ENCODE measurements at places on chromosomes 12 and 14.

DNA sequence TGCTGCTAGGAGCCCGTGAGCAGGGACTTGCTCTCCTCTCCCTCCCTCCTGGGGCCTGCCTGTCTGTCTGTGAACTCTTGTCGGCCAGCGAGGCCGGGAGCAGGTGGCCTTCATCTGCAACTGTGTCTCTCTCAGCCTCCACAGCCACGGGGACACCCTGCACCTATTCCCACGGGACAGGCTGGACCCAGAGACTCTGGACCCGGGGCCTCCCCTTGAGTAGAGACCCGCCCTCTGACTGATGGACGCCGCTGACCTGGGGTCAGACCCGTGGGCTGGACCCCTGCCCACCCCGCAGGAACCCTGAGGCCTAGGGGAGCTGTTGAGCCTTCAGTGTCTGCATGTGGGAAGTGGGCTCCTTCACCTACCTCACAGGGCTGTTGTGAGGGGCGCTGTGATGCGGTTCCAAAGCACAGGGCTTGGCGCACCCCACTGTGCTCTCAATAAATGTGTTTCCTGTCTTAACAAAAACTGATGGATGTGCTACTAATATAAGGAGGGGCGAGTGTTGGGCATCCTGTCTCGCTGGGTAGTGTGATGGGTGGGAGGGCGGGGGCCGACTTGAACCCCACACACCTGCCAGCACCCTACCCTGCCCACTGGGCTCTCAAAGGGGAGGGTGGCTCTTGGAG, 34.8 kb downstream of the MEG3 start:
- DNase-seq, result no peak

GRCh38 chr12:58224536-58225105, 283.3 kb downstream of the ATP23 start:
- no peak for DNase-seq

DNA sequence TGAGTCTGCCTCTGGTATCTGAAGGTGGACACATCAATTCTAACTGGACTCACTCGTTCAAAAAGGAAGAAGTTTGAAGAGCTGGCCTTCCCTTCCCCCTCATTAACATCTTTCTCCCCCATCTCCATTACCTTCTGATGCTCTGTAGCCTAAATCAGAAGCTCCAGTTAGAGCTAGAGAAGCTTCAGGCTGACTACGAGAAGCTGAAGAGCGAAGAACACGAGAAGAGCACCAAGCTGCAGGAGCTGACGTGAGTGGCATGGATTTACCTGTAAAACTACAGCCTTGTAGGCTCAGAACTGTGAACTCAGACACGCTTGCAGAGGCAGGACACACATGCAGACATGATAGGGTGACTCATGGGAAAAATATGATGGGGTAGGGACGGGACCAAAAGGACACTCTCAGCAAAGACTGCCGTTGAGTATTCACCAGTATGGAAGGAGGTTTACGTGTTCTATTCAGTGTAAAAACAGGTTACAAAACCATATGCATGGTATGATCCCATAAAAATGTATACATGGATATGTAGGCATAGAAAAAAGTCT, 14.3 kb upstream of the PIP4K2C start:
- DNase-seq, result no peak

DNA sequence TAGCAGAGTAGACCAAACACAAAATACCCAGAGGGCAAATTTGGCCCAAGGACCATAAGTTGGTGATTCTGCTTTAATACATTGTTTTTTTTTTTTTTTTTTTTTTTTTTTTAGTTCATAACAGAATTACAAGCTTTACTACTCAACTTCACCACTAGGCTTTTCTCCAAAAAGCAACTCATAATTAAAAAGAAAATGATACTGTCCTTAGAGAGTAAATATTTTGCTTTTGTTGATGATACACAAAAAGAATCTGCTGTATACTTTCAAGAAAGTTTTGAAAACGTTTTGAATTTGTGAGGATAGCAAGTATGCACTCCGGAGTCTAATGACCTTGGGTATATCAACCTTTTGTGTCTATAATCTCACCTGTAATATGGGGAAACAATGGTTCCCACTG, 68.9 kb upstream of the LMO3 start:
- DNase-seq, result no peak

GRCh38 chr12:83318386-83319098, 631.8 kb downstream of the TMTC2 start:
- DNase-seq, result no peak

DNA sequence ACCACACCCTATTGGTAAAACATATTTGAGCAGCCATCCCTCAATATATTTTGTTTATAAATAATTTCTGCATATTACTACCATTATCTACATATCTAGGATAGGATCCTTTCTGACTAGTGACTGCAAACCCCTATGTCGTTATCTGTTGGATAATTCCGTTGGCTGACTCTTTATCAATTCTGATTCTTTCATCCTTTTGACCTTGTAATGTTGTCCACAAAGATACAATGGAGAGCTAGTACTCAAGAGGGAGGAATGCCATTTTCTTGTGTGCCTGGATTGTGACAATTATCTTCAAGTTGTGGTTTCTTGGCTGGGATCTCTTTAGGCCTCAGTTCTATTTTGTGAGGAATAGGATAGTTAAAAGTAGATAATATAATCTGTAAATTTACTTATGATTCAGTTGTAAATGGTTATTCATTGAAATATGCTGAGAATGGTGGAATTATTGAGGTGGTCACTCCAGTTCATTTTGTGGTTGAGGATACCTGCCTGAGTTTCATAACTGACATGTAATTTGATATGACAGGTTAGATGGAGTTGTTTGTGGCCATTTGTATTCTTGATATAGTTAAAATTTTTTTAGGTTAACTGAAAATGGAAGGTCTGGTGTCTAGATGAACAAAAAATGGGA, 10.1 kb downstream of the CHST11 start:
- no peak for DNase-seq

DNA sequence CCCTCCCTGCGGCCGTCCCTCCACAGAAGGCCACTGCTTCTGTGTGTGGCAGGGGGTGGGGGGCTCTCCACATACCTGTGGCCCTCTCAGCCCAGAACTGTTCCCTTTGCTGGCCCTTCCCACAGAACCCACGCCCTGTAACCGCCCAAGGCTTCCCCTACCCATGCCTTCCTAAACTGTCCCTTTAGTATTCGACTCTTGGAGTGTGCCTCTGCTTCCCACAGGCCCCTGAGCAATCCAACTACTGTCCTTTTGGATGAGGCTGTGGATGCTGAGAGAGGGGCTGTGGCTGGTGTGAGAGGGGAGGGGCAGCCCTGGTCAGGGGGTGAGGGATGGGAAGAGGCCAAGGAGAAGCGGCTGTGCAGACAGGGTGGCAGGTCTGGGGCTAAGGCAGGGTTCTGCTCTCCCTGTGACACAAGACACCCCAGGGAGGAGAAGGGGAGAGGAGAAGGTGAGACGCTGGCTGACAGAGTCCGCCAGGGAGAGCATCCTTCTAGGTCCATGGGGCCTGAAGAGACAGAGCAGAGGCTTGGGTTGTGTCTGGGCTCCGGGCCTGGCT, 46.0 kb downstream of the DLK1 start:
- no peak for DNase-seq

DNA sequence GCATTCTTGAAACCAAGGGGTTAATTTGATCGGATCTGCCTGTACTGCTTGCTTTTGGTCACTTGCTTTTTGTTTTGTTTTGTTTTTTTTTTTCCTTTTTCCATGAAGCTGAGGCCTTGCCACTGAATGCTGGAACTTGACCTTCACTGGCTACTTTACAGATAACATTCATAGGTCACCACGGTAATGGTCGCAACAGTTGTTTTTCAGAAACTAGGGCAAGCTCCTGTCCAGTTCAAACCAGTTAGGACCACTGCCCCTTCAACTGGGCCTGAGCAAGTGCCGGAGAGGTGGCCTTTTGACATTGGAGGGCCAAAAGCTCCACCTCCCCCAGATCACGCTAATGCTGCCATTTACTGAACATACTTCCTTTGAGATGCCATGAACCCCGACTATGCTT, 147.6 kb downstream of the FOXN3 start:
- DNase-seq, result no peak

DNA sequence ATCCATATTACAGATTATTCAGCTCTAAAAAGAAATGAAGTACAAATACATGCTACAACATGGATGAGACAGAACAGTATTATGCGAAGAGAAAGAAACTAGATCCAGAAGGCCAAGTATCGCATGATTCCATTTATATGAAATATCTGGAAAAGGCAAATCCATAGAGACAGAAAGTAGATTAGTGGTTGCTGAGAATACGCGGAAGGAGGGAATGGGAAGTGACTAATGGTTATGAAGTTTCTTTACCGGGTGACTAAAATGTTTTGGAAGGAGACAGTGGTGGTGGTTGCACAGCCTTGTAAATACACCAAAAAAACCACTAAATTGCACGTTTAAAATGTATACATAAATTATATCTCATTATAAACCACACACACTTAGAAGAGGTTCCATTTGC, 12.5 kb downstream of the PRDM4 start:
- DNase-seq, result no peak

DNA sequence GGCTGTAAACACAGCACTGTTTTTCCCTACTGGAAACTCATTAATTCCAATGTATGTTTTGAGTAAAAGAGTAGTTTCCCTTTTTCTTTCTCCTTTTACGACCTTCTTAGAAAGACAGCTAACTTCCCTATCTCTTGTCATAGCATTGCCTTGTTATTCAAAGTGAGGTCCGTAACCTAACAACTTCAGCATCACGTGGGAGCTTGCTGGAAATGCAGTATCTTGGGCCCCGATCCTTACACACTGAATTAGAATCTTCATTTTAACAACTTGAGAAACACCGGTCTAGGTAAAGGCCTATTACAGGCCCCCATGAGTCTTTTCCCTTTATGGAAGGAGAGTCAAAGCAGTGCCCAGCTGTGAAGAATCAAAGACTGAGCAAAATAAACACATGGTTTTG, 230.7 kb upstream of the PRKD1 start:
- no peak for DNase-seq

GRCh38 chr12:65822732-65823512, 1.4 kb upstream of the HMGA2 start:
- no peak for DNase-seq

DNA sequence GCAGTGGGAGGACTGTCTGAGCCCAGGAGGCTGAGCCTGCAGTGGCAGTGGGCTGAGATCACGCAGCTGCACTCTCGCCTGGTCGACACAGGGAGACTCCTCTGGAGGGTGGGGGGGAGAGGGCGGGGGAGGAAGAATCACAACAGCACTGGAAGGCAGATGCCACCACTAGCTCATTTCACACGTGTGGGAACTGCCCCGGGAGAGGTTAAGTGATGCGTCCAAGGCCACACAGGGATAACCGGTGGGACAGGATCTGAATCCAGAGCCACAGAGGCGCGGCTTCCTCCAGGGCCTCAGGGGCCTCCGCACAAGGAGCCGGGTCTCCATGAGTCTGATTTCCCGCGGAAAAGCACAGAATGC, 20.8 kb downstream of the STX2 start:
- no peak for DNase-seq

DNA sequence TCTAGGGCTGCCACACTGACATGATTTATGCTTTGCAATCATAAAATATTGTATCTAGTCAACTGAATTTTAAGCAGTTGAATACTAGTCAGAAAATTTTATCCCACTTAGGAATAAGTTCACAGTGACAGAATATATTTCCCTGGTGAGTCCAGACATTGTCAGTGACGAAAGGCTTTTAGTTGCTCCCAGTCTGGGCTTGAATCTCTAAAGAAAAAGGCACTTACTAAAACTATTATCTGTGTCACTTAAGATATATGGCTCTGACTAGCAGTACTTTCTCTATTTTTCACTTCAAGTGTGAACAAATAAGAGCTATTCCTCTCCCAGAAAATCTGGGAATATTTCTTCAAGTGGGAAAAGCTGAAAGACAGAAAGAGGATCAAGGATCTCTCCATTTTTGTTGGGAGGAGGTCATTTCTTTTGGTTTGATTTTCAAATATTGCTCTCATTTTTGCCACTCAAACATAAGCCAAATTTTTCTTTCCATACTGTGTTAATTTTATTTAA, 1262.3 kb upstream of the USP15 start:
- DNase-seq, result no peak

DNA sequence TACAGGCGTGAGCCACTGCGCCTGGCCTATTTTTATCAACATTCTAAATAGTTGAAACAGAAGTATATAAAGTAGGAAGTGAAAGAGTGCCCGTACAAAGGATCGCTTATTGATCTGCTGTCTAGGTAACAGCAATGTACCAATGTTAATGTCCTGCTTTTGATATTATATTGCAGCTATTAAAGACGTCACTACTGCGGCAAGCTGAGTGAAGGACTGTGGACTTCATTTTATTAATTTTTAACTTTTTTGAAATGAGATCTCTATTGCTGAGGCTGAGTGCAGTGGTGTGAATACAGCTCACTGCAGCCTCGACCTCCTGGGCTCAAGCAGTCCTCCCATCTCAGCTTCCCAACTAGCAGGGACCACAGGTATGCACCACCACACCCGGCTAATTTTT, 10.8 kb downstream of the PTGR2 start:
- DNase-seq, result no peak

DNA sequence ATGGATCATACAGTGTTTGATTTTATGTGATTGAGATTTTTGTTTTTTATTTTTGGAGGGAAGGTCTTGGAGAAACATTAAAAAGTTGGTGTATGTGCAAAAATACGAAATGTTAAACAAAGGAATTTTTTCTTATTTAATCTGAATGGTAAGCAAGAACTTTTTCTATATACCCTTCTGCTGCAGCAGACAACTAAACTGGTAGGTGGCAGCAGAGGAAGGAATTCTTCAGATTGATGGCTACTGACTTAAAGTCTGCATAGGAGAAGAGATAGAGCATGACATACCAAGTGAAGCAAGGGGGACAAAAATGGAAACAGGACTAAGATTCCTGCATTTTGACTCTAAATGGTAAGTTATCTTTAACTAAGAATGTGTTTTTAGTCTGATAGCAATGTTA, 42.0 kb upstream of the A2ML1 start:
- no peak for DNase-seq

GRCh38 chr14:67514650-67515385, 18.3 kb upstream of the PLEKHH1 start:
- no peak for DNase-seq

GRCh38 chr12:65195387-65196055, 26.1 kb downstream of the LEMD3 start:
- DNase-seq, result no peak

DNA sequence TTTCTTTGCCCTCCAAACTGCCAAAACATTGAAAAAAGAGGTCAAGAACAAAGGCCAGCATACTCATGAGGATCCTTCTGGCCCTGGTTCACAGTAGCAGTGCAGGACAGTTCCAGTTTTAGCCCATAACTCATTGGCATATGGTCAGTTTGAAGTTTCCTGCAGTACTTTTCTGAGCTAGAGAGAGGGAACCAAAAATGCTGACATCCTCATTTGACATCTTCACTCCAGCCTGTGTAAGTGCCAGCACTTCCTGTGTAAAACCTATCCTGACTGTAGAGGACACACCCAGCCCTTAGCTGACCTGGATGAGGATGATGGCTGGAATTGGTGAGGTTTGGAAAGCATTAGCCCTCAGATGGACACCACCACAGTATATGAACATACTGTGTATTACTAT, 84.1 kb downstream of the FGD4 start:
- DNase-seq, result peak; percentile 46

GRCh38 chr12:123659996-123660727, 10.8 kb upstream of the TCTN2 start:
- no peak for DNase-seq

All from hippocampal formation (tissue), 2 donors.